Activated CD4-positive, alpha-beta T cell treated with anti-CD3 and anti-CD28 coated beads, Interleukin-2, amount 50 U/mL, for 24 hours (primary cell): ENCODE measurements at places on chromosomes 4 and X.

DNA sequence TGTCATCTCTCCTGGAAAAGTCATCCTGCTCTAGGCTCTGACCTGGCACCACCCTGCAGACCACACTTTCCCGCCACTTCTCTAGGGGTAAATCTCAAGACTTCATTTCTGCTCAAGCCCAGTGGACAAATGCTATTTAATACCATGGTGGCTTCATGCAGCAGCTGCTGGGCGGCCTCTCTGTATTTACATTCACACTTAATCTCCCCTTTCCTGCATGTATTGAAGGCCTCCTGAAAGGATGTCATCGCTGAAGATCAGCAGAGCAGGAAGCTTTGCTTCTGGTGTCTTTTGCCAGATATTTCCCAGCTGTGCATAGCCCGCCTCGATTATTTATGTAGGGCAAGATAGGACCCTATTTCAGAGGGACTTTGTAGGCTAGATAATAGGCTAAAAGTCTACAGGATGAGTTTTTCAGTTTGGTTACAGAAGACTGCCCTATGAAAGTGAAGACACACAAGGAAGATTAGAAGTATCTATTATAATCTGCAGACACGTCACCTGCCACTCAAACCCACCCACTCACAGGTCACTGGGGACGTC lies 17.2 kb downstream of the PROM1 start:
- DNase-seq = no peak

GRCh38 chr4:1205586-1206298 lies 33.4 kb upstream of the SPON2 start:
- DNase-seq = no peak

- no peak for DNase-seq
Measured at GRCh38 chr4:145716661-145717200, 36.8 kb downstream of the C4orf51 start.

DNA sequence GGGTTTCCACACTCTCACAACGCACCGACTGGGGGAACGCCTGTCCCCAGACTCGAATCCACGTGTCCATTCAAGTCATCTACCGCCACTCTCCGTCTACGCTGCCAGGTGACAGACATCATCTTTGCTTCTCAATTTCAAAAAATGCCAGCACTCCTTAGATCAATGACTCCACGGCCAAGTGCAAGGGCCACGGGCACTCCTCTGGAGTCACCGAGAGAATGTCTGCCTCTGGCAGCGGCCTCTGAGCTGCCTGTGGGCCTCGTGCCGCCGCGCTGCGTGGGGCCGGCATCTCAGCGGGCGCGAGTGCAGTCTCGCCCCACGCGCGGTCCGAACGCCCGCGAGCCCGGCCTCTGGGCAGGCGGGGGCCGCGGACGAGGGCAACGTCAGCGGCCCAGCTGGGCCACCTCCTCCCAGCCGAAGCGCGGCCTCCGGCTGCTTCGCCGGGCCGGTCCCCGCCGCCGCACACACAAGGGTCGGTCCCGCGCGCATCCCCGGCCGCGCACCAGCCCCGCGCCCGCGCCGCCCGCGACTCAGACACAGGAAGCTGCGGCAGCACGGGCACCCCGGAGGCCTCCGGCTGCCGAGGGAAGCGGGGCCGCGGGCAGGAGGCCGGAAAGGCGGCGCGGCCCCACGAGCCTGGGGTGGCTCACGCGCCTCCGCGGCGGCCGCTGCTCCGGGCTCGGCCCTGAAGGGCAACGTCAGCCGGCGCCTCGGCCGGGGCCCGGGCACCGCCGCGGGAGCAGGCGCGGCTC lies 450 bp downstream of the ACSL1 start:
- peak; percentile 23 for DNase-seq

DNA sequence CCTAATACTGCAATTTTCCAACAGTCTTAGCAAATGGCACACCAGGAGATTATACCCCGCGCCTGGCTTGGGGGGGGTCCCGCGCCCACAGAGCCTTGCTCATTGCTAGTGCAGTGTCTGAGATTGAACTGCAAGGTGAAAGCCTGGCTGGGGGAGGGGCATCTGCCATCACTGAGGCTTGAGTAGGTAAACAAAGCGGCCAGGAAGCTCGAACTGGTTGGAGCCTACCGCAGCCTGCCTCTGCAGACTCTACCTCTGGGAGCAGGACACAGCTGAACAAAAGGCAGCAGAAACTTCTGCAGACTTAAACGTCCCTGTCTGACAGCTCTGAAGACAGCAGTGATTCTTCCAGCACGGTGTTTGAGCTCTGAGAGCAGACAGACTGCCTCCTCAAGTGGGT lies 172.8 kb upstream of the NAP1L5 start:
- DNase-seq = no peak

- DNase-seq = no peak
Measured at GRCh38 chr4:104128850-104129213, 365.9 kb downstream of the CXXC4 start.

DNA sequence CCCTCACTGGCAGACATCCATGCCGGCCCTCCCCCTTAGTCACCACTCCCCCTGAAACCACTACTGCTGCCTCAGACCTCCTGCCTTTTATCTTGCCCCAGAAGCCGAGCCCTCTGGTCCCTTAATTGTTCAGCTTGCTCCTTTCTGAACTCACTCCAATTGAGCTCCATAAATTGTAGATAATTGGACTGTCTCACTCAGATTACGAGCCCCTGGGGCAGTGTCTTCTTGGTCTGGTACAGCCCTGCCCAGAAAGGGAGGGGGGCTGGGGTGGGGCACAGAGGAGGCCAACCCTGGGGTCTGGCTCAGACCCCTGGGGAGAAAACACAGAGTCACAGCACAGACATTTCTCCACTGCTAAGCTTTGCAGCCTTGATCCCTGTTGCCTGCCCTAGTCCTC lies 39.4 kb downstream of the NALF2 start:
- no peak for DNase-seq

DNA sequence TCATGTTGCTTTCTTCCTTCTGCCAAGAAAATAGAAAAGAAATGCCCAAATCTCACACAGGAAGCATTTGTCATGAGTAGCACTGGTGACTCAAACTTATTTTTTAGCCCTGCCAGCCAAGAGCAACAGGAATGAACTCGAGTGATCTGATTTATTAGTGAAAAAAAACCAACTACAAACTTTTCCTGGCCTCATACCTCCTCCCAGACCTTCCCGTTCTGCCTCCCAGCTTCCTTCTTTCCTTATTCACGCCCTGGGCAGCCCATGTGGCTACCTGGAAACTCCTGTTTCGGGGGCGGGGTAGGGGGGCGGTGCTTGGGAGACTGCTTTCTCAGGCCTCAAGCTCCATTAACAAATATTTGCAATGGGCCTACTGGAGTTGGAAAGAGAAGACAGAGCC lies 178.5 kb downstream of the NHS start:
- DNase-seq = no peak

DNA sequence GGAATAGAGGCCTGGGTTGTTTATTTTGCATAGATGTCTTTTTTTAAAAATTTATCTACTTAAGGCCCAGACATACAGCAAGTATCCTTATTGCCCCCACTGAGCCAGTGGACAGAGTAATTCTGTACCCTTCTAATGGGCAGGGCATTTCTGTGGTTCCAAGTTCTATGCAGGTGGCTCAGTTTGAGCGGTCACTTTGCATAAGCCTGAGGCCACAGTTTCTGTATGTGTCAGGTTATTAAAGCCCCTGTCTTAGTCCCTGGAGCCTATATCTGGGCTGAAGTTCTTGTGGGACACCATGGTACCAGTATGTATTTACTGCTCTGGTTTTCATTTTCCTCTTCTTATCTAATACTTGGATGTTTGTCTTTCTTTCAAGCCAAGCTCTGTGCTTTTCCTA lies 168.8 kb downstream of the MID1IP1 start:
- no peak for DNase-seq

GRCh38 chr4:177251237-177251636 lies 58.4 kb upstream of the NEIL3 start:
- DNase-seq = no peak

GRCh38 chr4:53009824-53010223 lies 147.7 kb downstream of the RASL11B start:
- no peak for DNase-seq

- DNase-seq = no peak
Measured at GRCh38 chrX:153482376-153483015, 12.1 kb upstream of the HAUS7 start.

GRCh38 chrX:30949554-30949953 lies 60.5 kb upstream of the TAB3 start:
- DNase-seq = no peak

- DNase-seq = no peak
Measured at GRCh38 chr4:86117705-86118302, 242.0 kb downstream of the MAPK10 start.

- no peak for DNase-seq
Measured at GRCh38 chr4:83731609-83732008, 195.7 kb downstream of the GPAT3 start.

DNA sequence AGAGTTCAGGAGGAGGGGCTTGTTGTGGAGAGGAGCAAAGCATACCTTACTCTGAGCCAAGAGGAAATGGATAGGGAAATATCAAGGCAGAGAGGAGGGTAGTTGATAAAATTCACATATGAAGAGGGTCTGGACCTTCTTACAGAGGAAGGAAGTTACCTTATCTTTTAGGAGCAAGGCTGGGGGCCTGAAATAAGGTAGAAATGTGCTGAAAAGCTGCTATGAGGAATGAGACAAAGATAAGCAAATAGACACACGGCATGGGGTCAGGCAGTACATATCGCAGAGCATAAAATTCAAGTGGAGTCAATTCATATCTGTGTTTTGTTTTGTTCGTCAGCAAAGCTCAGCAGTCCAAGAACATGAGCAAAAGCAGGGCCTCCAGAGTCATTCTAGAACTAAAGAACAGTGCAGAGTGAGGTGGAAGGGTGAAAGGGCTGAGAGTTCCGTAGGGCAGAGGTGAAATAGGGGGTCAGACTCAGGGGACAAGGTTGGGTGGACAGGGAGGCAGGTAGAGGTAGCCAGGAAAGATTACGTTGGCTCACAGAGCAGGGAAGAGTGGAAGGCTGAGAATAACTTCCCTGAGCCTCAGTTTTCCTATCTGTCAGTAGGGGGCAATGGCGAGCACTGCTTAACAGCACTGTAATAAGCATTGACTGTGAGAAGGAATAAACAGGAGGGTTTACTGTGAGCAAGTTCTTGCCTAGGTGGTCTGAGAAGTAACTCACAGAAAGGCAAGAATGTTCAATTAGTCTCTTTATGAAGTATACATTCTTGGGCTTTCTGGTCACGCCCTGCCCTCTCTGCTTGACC lies 9.2 kb downstream of the VSIG4 start:
- DNase-seq = peak; percentile 26

GRCh38 chrX:40021647-40022046 lies 76.1 kb downstream of the BCOR start:
- DNase-seq = no peak

DNA sequence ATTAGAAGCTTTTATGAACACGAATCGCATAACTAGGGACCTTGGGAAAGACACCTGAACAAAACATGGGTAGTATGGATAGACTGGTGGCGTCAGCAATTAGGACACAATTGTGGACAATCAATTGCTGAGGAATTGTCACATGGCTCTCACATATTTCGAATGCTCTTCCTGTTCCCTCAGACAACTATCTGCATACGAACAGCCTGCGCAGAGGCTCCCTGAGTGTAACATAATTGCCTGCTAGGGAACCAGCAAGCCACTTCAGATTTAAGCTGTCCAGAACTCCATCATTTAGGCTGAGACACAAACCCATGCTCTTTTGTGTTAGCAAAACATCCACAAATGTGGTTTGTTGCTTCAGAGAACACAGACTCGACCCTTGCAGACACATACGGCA lies 160.8 kb downstream of the MGST2 start:
- no peak for DNase-seq

DNA sequence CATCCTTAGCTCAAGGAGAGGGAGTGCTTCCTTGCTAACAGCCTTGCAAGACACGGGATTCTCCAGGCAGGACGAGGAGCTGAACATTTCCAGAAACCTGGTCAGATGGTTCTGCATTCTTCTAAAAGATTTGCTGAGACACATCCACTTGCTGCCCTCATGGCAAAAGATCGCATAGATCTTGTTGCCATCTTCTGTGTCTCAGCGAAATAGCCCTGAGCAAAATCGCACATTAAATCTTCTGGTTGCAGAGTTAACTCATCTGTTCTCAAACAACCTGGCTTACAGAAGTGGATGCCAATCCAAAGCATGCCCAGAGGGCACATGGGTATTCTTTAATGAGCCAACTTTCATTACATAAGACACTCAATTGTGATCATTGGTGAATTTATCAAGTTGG lies 167.5 kb downstream of the PRKX start:
- DNase-seq = no peak

DNA sequence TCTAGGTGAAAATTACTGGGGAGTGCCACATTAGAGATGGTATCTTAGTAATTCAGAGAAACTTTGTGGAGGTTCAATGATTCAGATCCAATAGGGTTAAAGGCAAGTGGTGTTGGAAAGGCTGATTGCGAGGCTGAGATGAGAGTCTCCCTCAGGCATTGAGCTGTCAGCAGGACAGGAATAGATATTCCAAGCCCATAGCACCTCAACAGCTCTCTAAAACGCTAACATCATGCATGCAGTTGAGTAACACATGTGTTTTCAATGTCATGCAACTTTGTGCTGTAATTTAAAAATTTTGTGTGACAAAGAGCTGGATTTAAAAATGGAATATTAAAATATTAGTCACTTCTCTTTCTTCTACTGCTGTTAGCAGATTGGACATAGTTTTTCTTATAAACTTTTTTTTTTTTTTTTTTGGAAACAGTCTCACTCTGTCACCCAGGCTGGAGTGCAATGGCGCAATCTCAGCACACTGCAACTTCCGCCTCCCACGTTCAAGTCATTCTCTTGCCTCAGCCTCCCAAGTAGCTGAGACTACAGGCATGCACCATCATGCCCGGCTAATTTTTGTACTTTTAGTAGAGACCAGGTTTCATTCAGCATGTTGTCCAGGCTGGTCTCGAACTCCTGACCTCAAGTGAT lies 173.5 kb upstream of the C1QTNF7 start:
- no peak for DNase-seq

- no peak for DNase-seq
Measured at GRCh38 chr4:2260344-2261109, 1.4 kb downstream of the MXD4 start.

DNA sequence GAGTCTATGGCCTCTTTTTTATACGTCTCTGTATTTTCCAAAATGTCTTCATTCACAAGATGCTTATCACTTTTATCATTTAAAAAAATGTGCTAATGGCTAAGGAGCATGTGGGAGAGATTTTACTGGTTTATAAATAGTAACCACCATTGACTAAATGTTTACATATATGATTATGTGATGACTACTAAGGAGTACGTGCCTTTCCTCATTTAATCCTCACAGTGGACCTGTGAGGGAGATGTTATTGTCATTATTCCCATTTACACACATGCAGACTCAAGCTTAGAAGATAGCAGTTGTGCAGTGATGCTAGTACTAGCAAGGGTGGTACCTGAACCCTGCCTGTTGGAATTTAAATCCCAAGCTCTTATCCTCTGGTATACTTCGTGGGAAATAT lies 2.4 kb downstream of the SRD5A3 start:
- no peak for DNase-seq
